ENCODE measurements at places on chromosomes 12 and 14.

- no peak for DNase-seq
These were observed 45.9 kb downstream of the PPP1R13B start for GRCh38 chr14:103801459-103801858.

DNA sequence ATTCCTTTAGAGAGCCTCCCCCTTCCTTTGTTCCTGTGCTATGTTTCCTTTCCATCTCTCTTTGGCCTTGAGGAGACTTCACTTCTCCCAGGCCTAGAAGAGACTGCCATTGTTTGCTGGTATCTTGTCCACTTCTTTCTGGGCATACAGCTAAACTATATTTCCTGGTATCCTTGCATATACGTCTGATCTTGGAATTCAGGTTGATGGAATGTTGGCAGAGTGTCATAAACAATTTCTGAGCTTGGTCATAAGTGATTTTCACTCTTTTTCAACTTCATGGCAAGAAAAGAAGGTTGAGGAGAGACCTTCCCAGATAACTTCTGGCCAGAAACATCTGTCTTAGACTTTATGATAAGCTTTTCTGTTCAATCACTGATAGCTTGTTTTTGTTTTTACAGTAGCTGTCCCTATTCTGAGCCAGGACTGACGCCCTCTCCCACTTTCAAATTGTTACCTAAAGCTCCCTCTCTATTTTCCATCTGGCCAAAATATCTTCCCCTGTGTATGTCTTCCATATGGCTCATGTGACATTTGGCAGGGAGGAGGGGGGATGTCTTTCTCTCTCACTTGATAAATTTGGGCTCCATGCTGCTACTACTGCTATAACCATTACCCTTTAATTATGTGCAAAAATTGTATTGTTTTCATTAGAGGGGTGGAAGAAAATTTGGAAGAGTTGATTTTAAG is 457.0 kb downstream of the ADAMTS20 start:
- DNase-seq, result no peak

DNA sequence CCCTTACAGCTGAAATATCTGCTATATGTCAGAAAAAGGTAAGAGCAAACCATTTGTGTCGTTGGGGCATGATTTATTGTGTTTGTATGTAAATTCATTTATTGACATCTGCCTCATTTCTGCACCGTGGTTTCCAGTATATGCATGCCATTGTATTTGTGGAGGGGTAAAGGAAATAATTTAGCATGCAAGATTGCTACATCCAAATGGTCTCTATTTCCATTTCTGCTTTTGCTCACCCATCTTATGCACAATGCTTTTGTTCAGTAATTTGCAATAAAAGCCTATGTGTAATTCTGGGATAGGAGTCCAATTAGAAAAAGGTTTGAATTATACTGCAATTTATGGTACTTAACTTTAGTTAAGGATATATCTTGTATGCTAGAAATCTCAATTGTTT is 101.8 kb downstream of the UNC79 start:
- DNase-seq, result no peak

DNA sequence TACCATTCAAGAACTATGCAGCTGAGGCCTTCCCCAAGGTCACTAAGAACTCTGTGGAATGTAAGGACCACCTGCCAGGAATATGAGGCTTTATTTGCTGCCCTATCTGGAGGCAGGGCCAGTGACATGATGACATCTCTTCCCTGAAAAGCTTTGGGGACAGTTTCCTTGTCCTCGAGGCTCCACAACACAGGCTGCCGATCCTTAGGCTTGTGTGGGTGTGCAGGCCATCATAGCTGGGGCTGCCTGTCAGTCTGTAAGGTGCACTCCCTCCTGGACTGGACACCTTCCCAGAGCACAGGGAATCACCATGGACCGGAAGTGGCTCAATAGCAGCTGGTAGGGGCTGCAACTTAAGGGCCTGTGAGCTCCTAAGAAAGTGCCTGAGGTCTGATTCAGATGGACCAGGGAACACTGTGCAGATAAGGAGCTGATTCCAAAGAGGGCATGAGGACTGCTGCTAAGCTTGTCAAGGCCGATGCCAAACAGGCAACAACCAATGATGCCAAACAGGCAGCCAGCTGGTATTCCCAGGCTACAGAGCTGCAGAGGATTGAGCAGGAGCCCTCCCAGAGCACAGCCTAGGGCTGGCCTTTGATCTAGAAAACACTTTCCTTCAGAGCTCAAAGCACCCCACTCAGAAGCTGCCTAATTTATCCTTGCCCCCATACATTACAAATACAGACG is 84.3 kb downstream of the CRACR2A start:
- DNase-seq, result no peak

DNA sequence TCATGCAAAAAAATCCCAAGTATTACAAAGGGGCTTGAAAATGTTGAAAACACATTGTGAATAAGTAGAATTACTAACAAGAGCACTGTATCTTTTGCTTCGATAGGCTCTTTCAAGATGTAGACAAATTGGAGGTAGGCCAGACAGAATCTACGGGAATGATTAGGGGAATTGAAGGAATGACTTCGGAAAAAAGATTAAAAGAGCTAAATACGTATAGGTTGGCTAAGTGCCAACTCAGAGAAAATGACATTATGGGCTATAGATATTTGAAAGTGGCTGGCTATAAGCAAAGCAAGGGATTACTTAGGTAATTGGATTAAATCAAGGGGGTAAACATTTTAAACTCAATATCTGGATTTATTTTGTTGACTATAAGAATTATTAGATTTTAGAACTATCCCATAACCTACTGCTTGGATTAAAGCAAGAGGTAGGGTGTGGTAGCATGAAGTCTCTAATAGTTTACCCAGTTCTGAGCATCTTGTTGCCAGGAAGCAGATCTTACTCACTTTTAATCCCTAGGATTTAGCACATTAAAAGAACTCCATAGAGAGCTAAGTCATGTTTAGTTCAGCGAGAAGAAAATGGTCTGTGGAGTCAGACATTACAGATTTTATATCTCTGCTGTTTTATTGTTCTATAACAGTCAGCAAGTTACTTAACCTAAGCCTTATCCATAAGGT is 489.8 kb downstream of the DIO2 start:
- DNase-seq, result no peak
